Mammary epithelial cell (primary cell): ENCODE measurements at places on chromosomes 5 and 9.

- DNase-seq, result peak; percentile 81
Measured at GRCh38 chr9:84296146-84296843, 44.3 kb downstream of the SLC28A3 start.

- DNase-seq, result no peak
Measured at GRCh38 chr5:65043843-65044359, 275.2 kb downstream of the CWC27 start.

- DNase-seq, result no peak
Measured at GRCh38 chr5:109700516-109701153, 10.9 kb downstream of the MAN2A1 start.

DNA sequence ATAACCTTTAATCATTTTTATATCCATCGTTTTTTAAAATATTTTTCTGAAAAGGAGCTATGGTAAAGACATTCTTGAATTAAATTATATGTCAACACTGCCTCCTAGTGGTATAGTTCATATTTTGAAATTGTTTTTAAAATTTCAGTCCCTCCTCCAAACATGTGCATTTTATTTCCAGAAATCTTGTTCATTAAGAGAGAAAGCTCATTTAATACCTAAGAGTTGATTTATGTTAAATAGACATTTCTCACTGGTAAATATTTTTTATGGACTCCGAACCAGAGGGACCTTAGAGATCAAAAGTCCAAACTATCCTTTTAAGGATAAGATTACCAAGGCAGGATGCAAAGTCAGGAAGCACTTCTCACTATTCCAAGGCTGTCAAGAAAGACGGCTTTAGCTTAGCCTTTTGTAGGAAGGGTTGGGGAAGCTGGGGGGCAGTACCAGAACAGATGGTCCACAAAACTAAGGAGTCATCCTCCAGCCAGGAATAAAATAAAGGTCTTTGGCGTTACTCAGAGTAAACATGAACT lies 21.6 kb downstream of the BHMT start:
- peak; percentile 13 for DNase-seq

DNA sequence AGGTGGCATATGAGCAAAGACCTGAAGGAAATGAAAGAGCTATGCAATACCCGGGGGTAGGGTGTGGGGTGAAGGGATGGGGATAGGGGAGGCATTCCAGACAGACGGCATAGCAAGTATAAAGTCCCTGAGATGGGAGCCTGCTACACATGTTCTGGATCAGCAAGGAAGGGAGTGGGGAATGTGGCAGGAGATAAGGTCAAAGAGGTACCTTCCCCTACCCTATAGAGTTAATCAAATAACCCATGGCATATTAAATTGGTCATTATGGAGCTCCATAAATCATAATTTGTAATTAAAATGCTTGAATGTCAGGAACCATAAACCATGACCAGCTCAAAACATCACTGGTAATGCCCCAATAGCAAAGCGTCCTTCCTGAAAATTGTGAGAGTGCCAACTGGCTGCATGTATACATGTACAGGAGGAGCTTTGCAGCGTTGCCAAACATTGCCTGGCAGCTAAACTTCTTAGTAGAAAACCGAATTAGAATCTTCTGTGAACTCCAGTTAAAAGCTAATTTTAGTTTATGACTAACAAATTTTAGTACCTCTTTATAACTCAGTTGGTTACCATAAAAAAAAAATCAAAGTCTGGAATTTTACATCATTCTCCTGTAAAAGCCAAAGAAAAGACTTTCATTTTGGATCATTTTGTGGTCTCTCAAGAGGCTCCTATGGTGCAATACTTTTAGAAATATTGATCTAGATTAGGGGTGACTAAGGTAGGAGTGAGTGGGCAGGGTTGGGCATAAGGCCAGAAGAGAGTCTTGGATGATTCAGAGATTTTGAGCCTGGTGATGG lies 4.7 kb downstream of the DNAI1 start:
- DNase-seq, result peak; percentile 90

DNA sequence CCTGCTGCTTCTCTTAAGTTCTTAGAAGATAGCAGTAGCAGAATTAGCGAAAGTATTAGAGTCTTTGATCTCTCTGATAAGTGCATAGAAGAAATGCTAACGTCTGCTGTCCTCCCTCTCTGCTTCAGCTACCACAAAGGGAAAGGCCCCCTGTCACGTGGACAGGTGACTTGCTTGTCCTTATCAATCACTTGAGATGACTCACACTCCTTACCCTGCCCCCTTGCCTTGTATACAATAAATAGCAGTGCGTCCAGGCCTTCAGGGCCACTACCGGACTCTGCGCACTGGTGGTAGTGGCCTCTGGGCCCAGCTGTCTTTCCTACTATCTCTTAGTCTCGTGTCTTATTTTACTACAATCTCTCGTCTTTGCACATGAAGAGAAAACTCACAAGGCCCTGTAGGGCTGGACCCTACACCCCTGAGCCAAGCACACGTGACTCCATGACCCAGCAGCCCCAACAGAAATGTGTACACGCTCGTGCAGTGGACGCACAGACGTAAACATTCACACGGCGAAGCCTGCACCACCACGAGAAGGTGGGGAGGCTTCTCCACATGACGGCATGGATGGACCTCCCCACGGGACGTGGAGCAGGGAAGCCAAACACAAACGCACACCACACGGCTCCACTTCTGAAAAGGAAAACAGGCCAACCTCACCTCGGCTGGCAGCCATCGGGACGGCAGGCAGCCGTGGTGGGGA lies 38.3 kb downstream of the PNPLA7 start:
- DNase-seq, result no peak
